ENCODE measurements at places on chromosomes 12 and 14.
A peak's percentile ranks its signal among the peaks of the same experiment; 100 is the strongest.

DNA sequence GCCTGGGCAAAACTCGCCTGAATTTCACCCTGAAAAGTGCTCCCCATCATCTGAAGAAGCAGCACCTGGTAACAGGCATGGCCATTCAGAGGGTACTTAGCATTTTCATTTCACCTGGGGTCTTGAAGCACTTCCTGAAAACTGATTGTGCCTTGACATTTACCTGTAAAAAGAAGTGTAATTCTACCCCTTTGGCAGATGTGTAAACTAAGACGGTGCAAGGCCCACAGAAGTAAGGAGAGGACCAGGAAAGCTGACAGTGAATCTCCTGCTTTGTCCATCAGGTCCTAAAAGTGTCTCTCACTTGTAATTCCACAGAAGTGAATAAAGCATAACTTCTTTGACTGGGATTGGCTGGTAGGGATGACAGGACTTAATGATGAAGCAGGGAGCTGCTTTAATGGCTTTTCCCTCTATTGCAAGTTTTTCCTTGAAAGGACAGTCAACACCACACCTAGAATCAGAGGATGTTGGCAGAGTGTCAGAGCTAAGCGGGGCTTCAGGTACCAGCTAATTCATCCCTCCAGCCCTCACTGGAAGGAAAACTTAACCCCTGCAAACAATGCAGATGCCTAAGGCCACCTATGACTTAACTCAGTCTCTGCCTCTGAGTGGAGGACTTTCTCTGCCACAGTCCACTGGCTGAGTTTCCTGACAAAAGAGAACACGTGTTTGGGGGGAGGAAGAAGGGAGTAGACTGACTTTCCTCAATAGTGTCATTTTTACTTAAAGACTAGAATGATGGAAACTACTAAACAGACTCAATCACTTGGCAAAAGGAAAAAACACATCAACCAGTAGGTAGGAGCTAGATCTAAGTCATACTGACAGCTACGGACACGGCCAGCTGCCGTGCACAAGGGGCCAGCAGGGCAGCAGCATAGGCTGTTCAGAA, 74.7 kb downstream of the NUAK1 start:
- DNase-seq: no peak

DNA sequence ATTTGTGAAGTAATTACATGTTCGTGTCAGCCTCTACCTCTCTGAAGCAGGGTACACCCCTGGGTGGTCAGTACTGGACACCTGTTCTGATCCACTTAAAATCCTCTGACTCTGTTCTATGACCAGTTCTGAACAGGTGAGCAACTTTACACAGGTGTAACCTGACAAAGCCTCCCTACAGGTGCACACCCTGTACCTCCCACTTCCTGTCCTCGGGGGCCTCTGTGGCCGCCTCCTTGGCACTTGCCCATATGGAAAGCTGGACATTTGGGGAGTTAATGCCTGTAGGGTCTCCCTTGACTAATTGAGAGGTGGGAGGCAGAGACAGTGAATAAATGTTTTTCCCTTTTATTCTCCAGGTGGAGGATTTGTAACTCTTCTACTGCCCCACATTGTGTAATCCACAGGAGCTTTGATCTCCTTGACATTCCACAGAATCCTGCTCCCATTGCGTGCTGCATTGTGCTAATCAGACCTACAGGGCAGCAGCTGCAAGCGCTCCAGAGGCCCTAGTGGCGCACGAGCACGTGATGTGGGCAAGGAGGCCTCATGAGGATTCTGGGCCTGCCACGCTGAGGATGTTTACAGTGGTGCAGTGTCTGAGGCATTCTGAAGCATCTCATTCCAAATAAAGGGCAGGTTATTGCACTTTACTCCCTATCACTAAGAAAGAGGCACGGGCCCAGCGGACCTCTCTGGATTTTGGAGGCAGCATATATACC, 45.8 kb upstream of the BATF start:
- peak; percentile 58 for DNase-seq

DNA sequence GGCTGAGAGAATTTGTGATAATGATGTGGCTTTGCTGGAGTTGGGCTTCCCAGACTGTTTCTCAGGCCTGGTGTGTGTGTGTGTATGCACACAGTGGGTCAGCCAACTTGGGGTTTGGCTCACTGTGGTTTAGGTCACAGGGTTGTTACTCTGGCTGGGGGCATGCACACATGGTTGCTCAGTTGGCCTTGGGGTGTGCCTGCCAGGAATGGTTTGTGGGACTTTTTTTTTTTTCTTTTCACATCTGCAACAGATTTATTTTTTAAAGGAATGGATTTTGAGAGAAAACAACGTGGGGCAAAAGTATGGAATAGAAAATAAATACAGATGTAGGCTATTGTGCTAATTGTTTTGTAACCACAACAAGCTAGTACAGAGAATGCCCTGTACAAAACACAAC, 25.0 kb upstream of the GTF2A1 start:
- no peak for DNase-seq

GRCh38 chr12:59594943-59595500, 807 bp upstream of the SLC16A7 start:
- DNase-seq: no peak

DNA sequence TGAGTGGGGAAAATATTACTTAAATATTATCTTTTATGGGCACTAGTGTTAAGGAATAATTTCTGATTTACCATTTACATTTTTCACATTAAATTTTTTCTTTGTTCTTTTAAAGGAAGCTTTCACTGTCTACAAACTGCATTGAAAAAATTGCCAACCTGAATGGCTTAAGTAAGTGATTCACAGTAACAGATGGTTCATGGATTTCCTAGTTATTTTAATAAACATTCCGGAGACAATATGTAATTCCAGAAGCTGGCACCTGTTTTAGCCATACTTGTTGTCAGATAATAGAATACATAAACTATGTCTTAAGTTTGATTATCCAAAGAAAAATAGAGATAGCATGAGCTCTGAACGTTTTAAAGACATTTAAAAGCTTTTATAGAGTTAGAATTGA, 17.1 kb downstream of the DNAL1 start:
- DNase-seq: no peak

DNA sequence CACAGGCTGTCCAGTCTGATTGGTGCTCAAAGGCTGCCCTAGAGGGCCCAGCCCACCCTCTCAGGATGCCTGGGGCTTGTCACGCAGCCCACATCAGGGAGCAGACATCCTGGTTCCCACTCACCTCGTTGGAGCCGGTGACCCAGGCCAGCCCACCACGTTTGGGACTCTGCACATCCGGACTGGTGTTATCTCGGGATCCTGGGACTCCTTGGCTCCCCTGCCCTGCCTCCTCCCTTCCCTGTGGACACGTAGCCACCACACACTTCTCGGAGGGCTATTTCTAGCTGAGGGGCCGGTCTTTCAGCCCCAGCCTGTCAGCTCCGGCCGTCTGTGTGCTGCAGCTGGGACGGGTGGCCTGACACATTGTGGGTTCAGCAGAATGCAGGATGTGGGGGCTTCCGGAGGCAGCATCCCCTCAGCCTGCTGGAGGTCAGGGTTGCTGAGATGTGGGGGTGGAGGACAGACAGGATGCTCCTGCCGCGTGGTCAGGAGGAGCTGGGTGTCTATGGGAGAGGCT, 12.8 kb upstream of the FGF23 start:
- DNase-seq: no peak
